ENCODE measurements at places on chromosomes 13 and 19.

DNA sequence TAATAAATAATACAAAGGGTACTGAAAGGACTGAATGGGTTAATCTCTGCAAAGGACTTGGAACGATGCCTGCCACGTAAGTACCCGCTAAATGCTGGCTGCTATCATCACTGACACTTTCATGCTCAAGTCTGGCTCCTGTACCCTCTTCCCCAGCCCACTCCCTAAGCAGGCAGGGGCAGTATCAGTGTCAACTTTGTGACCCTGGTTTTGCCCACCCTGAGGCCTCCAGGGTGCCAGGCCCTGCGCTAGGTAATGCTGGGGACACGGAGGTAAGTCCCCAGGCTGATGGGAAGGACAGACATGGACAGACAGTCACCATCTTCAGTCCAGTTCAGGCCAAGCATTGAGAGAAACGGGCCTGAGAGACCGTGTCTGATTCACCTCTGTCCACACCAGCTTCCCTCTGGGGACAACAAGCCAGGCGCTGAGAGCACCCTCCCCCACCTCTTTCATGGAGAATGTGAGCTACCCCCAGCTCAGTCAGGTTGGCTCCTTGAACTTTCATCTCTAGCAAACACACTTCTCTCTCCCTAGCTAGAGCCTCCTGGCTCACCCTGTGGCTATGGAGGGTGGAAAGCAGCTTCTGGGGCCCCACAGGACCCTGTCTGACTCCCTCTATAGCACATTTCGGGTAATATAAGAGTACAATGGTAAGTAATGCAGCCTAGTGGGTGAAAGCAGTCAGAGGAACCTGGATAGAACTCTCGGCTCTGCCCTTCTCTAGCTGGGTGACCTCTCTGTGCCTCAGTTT lies 800 bp downstream of the ETFB start:
- DNase-seq: no peak

DNA sequence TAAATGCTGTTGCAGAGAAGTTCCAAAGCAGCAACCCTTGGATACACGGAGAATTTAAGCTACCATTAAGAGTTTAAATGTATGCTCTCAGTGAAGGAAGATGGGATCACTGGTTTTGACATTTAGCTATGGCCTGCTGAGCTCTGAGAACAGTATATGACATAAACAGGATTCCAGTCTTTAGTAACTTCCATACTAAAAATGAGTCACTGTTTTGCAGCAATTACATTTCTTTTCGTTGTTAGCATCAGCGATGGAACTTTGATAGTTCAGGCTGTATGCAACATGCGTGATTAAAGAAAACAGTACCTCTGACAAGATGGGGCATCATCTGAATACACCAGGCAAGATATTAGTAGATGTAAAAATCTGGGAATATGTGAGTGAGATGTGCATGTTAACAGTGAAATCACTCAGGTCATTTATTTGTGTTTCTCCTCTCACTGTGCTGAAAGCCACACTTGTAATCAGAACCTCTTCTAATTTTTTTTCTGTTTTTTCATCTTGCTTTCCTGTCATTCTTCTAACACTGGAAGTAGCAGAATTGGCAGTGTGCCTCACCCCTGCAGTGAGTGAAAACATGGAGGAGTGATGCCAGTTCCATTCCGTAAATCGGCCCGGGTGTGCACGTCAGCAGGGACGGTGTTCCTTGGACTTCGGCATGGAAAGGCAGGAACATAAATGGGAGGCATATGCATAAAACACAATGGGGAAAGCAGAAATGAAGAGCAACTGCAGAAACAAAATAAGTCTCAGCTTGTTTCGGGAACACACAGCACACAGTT lies 361.5 kb downstream of the OXGR1 start:
- DNase-seq: no peak

GRCh38 chr13:28322256-28322905 lies 172.5 kb downstream of the FLT1 start:
- DNase-seq: no peak

DNA sequence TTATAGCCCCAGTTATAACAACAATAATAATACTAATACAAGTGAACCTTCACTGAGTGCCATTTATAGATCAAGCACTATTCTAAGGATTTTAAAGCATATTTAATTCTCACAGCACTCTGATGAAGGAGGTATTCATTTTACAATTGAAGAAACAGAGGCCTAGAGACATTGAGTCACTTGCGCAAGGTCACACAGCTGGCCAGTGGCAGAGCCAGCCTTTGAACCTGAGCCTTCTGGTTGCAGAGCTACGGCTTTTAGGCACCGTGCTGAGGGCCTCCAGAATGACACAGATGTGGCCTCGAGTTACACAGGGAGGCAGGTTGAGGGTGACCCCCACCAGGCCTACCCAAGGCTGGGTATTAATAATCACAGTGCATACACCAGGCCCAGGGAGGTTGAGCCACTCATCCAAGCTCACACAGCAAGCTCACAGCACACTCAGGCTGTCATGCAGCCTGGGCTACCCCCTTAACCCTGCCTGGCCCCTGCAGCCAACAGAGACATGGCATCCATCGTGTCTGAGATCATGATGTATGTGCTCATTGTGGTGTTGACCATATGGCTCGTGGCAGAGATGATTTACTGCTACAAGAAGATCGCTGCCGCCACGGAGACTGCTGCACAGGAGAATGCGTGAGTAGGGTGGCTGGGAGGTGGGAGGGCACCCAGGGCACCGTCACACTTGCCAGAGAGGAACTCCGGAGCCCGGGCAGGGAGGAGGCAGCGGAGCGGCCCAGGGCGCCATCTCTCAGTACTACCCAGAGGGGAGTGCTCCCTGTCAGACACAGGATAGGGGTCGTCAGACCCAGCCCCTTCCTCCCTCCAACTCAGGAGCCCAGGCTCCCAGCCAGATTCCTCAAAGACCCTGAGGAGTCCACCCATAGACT lies 2.7 kb upstream of the HPN start:
- DNase-seq: no peak

- DNase-seq: peak; percentile 62
These were observed 7.3 kb upstream of the STRN4 start for GRCh38 chr19:46753420-46754155.

DNA sequence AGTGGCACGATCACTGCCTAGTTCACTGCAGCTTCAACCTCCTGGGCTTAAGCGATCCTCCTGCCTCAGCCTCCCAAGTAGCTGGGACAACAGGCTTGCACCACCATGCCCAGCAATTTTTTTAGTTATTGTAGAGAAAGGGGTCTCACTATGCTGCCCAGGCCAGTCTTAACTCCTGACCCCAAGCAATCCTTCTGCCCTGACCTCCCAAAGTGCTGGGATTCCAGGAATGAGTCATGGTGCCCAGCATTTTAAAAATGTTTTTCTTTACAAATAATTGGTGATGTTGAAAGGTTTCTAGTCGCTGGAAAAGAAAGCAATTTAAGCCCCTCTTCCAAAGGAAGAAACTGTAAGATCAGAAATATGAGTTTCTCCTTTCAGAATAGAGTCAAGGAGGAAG lies 19.4 kb downstream of the DYRK1B start:
- no peak for DNase-seq

DNA sequence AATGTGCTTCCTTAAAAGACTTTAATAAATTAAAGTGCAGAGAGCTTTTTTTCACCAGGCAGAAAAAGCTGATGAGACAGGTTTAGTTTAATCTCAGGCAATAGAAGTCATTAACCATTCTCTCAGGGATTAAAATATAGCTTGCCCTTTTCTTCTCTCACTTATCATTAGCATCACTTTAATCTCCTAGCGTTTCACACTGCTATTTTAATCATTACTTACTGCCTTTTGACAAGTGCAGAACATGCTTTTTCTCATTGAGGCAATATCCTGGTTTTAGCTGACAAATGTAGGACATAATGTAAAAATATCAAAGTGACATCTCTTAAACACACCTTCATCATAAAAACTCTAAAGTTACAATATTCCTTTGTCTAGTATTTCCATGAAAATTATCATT lies 94.6 kb downstream of the DACH1 start:
- no peak for DNase-seq

DNA sequence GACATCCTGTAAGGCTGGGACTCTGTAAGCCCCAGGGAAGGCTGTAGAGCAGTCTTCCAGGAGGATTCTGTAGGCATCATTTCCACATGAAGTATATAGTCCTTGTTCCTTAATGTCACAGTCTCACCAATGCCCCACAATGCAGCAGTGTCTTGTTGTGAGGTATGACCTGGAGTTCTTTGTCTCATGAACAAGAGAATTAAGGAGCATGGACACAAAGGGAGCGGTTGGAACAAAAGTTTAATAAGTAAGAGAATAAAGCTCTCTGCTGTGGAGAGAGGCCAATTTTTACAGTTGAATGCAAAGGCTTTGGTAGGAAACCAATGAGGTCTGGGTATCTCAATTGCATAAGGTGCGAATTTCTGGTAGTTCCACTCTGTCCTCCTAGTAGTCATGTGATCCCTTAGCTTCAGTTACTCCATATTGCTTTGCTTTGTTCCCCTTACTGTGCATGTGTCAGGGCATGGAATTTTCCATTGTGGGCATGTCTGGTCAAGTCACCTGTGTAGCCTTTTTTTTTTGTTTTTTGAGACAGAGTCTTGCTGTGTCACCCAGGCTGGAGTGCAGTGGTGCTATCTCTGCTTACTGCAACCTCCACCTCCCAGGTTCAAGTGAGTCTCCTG lies 124.3 kb upstream of the TMTC4 start:
- no peak for DNase-seq

GRCh38 chr19:18298601-18299000 lies 17.2 kb upstream of the JUND start:
- no peak for DNase-seq

DNA sequence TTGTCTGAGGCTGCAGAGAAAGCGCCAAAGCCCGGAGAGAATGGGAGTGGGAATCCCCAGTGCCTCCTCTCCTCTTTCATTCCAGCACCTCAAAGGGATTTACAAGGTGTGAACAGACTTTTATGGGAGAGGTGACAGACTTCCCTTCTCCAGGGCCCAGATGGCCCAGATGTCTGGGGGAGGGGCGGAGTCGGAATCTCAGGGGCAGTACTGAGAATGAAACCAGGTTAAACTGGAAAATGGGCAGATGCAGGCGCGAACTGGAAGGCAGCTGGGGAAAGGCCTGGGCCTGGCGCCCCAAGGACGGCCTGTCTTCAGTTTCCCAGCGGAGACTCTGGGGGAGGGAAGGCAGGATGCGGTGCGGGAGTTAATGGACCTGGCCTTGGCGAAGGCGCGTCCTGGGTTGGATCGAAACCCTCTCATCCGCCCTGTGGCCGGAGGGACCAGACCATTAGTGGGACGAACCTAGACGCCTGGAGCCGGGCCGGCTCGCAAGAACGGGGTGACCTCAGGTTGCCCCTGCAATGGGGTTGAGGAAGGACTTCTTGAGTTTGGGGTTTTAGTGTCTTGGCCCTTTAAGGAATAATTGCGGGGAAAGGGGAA lies 592 bp upstream of the TRIP10 start:
- DNase-seq: peak; percentile 30

DNA sequence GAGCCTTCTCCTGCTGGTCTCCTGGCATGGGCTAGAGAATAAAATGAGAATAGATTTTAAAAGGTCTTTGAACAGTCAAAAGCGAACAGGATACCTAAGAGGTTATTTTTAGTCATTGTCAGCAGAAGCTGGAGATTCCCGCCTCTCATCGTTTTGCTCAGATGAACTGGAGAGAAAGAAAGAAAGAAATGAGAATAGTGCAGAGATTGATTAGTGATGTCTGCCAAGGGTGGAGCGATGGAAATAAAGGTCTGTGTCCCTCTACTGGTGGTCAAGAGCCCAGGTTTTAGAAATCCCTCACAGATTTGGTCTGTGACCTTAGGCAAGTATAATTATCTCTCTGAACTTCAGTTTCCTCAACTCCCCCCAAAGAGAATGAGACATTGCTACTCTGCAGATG lies 5.3 kb downstream of the NCAN start:
- DNase-seq: no peak

DNA sequence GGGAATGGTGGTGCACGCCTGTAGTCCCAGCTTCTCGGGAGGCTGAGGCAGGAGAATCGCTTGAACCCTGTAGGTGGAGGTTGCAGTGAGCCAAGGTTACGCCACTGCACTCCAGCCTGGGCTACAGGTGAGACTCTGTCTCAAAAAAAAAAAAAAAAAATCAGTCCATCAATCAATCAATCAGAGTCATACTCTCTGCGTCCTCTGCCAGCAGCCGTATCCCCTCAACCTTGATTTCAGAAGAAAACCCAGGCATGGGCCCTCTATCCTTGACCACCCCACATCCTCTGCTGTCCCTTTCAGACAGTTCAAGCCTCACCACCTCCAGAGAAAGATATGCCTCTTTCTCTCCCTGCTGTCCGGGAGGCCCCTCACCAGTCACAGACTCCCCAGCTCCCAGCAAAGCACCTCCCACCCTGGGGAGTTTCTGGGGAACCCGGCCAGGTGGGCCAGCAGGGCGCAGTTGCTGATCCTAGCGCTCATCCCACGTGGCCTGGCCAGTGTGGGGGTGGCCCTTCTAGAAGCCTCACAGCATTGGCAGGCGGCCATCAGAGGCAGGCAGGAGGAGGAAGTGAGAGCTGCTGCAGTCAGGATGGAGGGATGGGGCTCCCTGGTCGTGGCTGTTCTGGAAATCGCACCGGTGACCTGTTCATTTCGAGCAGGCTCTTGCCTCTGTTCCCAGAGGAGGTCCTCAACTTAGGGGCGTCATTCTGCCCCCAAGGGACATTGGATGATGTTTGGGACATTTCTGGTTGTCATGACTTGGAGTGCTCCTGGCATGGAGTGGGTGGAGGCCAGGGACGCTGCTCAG lies 10.2 kb upstream of the JSRP1 start:
- no peak for DNase-seq

- peak; percentile 21 for DNase-seq
These were observed 182.2 kb downstream of the FOXO1 start for GRCh38 chr13:40484101-40484800.

DNA sequence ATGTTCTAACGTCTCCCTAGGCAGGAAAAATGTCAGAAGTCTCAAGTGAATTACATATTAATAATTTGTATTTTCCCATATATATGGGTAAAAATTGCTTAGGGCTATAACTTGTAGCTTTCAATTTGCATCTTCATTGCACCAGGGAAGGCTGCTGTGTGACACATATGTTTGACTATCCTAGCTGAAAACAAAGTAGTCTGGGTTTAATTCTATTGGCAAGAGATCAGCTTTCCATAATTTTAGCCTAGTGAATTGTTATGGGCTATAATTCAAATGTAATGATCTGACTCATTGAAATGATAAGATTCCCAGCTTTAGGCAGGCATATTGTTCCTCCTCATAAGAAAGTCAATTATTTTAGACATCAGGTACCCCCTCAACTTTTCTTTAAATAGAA lies 553.1 kb downstream of the DCT start:
- no peak for DNase-seq

DNA sequence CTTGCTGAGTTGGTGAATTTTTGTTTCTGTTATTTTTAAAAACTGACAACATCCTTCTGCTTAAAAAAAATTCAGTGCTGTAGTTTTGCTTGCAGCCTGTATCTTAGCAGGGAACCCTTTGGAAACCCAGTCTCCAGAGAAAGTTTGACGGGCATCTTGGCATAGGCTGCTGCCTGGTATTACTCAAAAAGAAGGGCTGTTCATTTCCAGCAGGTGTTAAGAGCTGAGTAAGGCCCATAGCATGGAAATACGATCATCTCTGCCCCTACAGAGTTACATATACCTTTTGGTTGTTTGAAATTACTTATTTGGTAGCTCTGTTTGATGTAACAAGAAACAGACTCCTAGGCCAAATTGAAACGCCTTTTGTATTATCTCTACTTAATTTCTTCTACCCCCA lies 41.5 kb downstream of the URI1 start:
- DNase-seq: no peak

Measured in stimulated activated CD4-positive, alpha-beta T cell treated with anti-CD3 and anti-CD28 coated beads, Interleukin-1b, Interleukin-23, amount 100 ng/mL, for 48 hours (primary cell).